IPS DF 6.9 (cell line): ENCODE measurements at places on chromosomes 5 and 9.

GRCh38 chr5:137176126-137176525 lies 323.0 kb downstream of the SPOCK1 start:
- no peaks in the 10 kb centered on the region for H3K36me3 ChIP-seq
- H3K27me3 ChIP-seq: no peaks in the 10 kb centered on the region
- no peak for DNase-seq
- no peaks in the 10 kb centered on the region for H3K4me1 ChIP-seq
- no peak overlapping the region for H3K27ac ChIP-seq

- no peak overlapping the region for H3K4me3 ChIP-seq
- peaks cover 2% of the 10 kb centered on the region; the same call in 1 of the 2 replicates for H3K4me1 ChIP-seq
- DNase-seq: no peak
- H3K27me3 ChIP-seq: no peaks in the 10 kb centered on the region
- H3K27ac ChIP-seq: no peak overlapping the region
- H3K36me3 ChIP-seq: no peaks in the 10 kb centered on the region
Measured at GRCh38 chr5:127013407-127013806, 17.0 kb downstream of the MARCHF3 start.

DNA sequence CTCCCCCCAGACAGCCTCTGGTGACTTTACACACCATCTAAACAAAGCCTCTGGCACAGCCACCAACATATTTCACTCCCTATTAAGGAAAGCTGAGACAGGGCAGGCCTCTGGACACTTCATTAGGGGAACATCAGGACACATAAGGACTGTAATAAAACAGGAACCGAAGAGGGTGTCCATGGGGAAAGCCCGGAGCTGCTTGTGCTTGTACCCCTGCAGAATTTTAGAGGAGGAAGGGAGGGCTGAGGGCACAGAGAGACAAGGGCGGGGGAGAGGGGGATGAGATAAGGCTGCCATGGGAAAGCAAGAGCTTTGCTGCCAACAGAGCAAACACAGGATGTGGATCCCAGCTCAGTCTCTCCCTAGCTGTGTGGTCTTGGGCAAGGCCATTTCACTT lies 138.4 kb downstream of the ASTN2 start:
- no peak overlapping the region for H3K4me3 ChIP-seq
- H3K36me3 ChIP-seq: no peaks in the 10 kb centered on the region
- DNase-seq: no peak
- no peaks in the 10 kb centered on the region for H3K4me1 ChIP-seq
- no peak overlapping the region for H3K27ac ChIP-seq

DNA sequence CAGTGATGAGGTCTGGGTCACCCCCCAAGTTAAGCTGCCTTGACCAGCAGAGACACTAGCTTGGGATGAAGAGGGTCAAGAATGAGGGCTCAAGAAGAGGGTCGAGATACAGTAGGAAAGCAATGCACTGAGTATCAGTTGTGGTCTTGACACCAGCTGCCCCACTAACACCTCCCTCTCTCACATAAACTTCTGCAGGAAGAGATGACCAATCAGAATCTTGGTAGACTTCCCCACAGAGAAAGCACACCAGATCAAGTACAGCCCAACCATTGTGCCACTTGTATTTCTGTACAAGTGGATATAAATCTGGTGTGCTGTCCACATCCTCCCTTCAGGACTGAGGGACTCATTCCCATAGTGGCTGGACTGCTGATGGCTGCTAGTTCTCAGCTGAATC lies 101.2 kb upstream of the ELL2 start:
- H3K27ac ChIP-seq: no peak overlapping the region
- DNase-seq: no peak
- no peak overlapping the region for H3K4me3 ChIP-seq
- no peaks in the 10 kb centered on the region for H3K4me1 ChIP-seq

- H3K36me3 ChIP-seq: no peaks in the 10 kb centered on the region; the same call in 1 of the 2 replicates
- no peaks in the 10 kb centered on the region for H3K4me1 ChIP-seq
- DNase-seq: no peak
- no peaks in the 10 kb centered on the region for H3K27me3 ChIP-seq
Measured at GRCh38 chr9:93253633-93254032, 69.7 kb downstream of the WNK2 start.

DNA sequence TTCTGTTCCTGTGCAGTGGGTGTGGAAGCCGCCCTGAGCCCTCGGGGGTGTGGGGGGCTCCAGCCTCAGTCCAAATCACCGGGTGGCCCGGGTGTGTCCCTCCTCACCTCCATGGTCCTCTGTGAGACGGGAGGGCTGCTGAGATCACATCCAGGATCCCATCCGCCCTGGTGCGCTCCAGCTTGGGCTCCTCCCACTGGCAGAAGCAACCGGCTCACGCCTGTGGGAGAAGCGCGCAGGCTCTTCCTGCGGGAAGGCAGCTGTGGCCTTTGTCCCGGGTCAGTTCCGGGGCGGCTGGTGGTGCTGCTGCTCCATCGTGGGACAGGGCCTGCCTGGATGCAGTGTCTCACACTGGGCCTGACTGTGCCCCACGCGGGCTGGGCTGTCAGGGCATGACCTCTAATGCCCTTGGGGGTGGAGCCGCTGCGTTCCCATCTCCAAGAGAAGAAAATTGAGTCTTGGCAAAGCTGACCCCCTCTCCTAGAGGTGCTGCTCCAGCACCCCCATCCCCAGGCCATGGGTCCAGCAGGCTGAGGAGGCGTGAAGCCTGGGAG lies 18.5 kb downstream of the OLFM1 start:
- H3K27me3 ChIP-seq: no peaks in the 10 kb centered on the region
- no peaks in the 10 kb centered on the region for H3K4me1 ChIP-seq
- no peak overlapping the region for H3K27ac ChIP-seq
- no peak for DNase-seq
- H3K36me3 ChIP-seq: peaks cover 3% of the 10 kb centered on the region; the same call in 1 of the 2 replicates

DNA sequence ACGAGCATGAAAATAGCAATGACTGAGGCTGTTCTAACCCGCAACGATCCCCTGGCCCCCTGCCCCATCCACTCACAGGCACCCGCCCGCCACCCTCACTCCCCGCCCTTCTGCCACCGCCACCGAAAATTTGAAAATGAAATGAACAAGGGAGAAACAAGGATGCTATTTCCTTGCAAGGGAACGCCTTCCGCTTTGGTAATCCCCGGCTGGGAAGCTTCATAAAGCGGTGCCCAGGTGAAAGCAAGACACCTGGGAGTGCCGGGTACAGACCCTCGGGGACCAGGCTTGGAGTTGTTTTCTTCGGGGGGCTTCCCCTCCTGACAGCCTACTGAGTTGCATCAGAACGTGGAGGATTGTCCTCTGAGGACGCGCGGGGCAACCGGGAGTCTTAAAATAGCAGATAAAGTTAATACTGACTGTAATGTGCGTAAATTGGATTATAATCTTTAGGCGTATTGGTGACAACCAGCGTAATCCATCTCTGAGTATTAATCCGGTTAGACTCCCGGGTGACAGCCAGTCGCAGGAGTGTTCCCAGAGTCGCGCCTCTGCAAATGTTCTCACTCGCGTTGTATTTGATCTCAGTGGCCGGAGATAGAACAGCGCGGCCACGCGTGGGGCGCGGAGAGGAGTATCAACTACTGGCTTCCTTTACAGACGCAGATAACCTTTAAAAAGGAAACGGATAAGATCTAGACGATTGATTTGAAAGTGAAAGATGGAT lies 885 bp upstream of the MLLT3 start:
- H3K27me3 ChIP-seq: peaks cover 31% of the 10 kb centered on the region
- H3K36me3 ChIP-seq: no peaks in the 10 kb centered on the region
- no peak for DNase-seq
- H3K27ac ChIP-seq: no peak overlapping the region

GRCh38 chr9:31799953-31800609 lies 584.4 kb upstream of the ACO1 start:
- no peaks in the 10 kb centered on the region for H3K27me3 ChIP-seq
- H3K36me3 ChIP-seq: no peaks in the 10 kb centered on the region
- H3K4me3 ChIP-seq: no peak overlapping the region
- no peaks in the 10 kb centered on the region for H3K4me1 ChIP-seq
- no peak for DNase-seq
